ENCODE measurements at places on chromosomes 6 and 20.

GRCh38 chr6:6486595-6486994 lies 101.9 kb upstream of the LY86 start:
- DNase-seq: no peak

- no peak for DNase-seq
These were observed 117.0 kb downstream of the ANKRD60 start for GRCh38 chr20:58111310-58112016.

- no peak for DNase-seq
These were observed 149.9 kb downstream of the RALGAPA2 start for GRCh38 chr20:20562507-20562906.

- DNase-seq: no peak
These were observed 61.5 kb downstream of the REPS1 start for GRCh38 chr6:138926579-138926978.

- no peak for DNase-seq
These were observed 117.6 kb downstream of the PLCB1 start for GRCh38 chr20:8249634-8250033.

- DNase-seq: no peak
These were observed 534.1 kb downstream of the MMUT start for GRCh38 chr6:48928937-48929336.

DNA sequence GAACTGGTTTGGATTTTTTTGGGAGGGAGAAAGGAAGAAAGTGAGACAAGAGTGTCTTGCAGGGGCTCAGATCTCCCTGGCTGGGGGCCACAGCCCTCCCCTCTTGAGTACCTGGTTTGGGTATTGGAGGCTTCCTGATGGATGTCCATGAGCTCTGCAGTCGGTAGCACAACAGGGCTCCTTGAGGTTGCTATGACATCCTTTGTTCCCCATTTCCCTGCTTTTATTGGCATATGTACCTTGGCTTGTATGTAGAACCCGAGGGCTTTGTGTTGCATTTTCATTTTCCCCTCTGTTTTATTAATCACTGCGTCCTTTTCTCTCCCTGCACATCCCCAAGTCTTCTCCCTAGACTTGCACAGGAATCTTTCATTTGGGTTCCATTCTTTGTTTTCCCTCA lies 355.5 kb upstream of the TSHZ2 start:
- DNase-seq: peak; percentile 79

- DNase-seq: no peak
These were observed 110.3 kb downstream of the SLC35F1 start for GRCh38 chr6:118017301-118017848.

DNA sequence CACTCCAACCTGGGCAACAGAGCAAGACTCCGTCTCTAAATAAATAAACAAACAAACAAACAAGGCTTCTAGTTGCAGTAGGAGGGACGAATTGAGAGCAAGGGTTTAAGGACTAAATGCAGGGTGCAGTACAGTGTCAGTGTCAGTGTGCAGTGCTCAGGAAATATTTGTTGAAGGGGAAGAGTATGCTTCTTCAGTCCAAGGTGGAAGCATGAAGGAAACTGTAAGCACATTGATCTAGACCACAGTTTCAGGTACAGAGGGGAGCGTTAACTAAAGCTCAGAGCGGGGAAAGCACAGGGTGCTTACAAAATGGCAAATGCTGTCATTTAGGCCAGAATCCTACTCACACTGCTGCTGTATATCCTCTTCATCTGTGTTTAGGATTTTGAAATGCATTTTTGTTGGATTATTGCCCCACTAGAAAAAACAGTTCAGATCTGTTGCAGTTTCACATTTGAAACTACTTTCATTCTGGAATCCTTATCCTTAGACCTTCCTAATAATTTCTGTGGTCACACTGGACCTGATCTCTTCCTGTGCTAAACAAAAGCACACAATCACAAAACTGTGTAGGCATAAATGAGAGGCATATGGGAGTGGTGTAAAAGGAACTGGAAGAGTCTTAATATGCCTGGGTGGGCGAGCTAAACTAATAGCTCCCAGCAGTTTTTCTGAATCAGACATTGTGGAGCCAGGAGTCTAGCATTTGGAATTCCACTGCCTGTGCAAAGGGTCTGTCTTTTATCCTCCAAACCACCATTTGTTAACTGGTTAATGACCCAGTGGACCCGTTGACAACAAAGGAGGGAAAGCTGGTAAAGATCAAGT lies 41.4 kb downstream of the CBFA2T2 start:
- no peak for DNase-seq

DNA sequence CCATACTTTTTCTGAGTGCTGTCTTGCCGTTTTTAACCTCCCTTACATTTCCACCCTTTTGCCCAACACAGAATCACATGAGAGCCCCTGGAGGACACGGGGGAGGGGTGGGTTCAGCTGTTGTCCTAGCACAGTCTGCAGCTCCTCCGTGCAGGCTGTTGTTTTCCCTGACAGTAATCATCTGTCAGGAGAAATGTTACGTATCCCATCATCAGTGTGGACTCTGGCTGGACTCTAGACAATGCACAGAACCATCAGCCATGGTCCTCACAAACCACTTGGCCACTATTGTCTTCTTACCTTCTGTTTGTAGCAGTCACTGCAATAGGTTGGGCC lies 92.1 kb downstream of the RIN2 start:
- DNase-seq: no peak

DNA sequence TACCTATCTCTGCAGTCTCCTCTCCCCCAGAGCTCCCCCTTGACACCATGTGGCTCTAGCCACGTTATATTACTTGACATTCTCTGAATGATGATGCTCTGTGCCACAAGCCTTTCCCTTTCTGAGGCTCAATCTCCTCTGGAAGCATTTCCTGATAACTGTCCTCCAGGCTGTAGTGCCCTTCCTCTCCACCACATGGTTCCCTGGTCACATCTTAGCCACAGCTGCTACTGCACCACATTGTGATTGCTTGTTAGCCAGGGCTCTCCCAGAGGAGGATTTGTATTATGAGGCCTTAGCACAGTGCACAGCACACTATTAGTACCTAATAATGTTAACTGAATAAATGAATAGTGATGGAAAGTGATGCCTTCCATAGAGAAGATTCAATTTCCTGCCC lies 63.9 kb upstream of the RCAN2 start:
- no peak for DNase-seq

GRCh38 chr20:4512891-4513550 lies 208.7 kb upstream of the PRND start:
- no peak for DNase-seq

DNA sequence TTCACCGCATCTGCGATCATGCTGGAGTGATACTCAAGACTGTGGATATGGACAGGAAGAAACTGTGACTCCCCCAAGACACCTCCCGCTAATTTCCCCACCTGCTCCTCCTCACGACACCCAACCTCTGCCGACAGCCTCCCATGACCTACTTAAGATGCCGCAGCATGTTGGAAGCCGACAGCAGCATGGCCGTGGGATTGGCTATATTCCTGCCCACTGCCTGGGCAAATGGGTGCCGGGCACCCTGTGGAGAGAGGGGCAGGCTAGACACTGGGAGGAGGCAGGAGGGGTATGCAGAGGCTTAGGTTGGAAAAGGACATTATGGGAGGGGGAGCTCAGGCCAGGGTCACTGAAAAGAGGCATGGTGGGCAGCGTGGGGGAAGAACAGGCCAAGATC lies 4.5 kb downstream of the IDH3B start:
- no peak for DNase-seq

DNA sequence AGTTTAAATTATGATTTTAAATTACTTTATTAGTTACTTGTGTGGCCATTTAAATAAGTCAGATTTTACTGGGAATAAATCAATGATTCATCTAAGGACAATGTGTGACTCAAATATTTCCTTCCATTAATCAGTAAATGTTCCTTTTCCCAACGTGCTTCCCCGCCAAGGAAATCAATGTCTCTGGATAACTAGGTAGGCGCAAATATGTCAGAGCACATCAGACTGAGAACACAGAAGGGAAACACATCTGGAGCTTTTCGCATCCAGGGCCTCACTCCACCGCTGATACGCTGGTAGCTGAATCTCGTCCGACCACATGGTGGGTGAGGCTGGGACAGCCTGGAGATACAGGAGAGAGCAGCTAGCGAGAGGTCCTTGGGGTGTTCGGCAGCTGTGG lies 56.4 kb upstream of the RPS6KA2 start:
- DNase-seq: no peak

GRCh38 chr6:137845460-137845859 lies 21.6 kb upstream of the TNFAIP3 start:
- no peak for DNase-seq

GRCh38 chr6:142827991-142828390 lies 117.0 kb downstream of the HIVEP2 start:
- no peak for DNase-seq

GRCh38 chr6:74879976-74880375 lies 325.9 kb downstream of the COL12A1 start:
- DNase-seq: no peak

GRCh38 chr6:71336901-71337300 lies 48.3 kb downstream of the OGFRL1 start:
- DNase-seq: no peak

GRCh38 chr6:89984926-89985750 lies 90.9 kb downstream of the GJA10 start:
- DNase-seq: peak; percentile 53

GRCh38 chr6:137792160-137793033 lies 74.7 kb upstream of the TNFAIP3 start:
- DNase-seq: no peak

- DNase-seq: no peak
These were observed 104.7 kb upstream of the SGK1 start for GRCh38 chr6:134422426-134423231.

GRCh38 chr6:53679446-53679933 lies 13.9 kb upstream of the KLHL31 start:
- DNase-seq: peak; percentile 1

DNA sequence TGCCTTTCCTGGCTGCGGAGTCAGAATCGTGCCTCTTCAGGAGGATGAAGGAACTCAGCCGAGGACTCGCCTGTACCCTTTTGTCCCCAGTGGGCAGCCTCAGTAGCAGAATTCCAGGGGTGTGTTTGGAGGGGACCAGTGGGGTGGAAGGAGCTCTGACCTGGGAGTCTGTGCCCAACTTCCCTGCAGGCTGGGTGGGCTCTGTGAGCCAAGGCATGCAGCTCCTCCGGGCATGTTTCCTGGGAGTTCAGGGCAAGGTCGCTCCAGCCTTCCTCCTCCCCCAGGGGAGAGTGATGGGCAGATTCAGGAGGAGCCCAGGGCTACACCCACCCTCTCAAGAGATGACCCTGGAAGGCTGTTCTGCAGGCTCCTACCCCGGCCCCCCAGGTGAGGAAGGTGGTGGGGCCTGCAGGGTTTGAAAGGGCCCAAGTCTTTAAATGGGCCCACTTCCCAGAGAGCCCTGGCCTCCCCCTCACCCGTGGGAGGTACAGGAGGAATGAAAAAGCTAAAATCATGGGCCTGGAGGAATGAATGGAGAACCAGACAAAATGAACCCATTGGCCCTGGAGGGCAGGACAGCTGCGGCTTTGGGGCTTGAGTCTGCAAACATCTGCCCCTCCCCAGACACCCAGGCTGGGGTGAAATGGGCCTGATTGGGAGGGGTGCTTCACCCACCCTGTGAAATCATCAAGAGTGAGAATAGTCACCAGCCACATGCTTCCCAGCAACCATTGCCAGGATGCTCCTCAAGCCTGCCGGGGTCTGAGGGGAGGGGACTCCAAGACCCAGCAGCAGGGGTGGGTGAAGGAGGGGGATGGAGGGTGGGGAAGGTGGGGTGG lies 77.6 kb upstream of the PMEPA1 start:
- DNase-seq: no peak

- no peak for DNase-seq
These were observed 5.2 kb downstream of the CCN2 start for GRCh38 chr6:131945971-131946370.

DNA sequence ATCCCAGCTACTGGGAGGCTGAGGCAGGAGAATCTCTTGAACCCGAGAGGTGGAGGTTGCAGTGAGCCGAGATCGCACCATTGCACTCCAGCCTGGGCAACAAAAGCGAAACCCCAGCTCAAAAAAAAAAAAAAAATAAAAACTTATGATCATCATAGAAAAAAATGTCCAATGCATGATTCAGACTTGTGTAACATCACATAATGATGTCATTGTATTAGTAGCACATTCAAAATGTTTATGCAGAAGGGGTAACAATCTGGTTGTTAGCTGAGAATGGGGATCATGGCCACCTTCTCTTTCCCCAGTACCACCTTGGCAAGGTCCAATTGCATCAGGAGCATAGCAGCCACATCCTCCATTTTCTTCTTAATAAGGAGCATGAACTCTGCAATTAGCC lies 137.6 kb upstream of the MARCKS start:
- DNase-seq: no peak

DNA sequence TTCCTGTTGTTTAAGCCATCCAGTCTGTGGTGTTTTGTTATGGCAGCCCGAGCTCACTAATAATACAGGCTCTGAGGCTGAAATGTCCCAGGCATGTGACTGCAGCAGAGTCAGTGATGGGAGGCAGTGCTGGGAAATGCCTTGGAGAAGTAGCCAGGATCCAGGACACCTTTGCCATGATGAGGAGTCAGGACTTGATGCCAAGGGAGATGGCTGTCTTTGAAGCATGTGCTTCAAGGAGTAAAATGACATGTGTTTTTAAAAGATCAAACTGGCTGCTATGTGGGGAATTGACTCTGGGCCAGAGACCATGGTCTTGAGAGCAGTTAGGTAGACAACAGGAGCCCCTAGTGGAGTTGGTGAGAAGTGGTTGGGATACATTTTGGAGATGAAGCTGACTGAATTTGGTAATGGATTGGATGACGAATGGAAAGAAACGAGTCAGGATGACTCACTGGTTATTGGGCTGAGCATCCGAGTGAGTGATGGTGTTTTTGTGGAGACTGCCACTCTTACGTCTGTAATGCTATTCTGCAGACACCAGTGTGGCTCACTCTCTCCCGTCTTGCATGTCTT lies 322.2 kb downstream of the PLCB1 start:
- DNase-seq: no peak

DNA sequence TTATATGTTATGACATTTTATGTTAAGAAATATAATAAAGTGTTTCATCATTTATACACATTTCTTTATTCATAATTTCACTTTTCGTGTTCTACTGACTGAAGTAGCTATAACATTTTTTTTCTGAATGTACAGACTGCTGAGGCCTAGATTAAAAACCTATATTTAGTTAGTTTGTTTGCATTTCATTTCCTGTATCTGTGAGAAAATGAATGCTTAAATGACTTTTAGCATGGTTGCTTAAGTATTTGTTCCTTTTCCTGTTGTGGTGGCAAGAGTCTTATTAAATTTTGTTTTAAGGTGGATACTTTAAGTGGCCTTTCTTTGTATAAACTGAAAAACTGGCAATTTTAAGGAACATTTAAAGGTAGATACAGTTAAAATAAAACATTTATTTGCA lies 779.7 kb upstream of the MAN1A1 start:
- no peak for DNase-seq

GRCh38 chr6:44663860-44664634 lies 276.5 kb downstream of the CDC5L start:
- no peak for DNase-seq

- no peak for DNase-seq
These were observed 30.8 kb upstream of the HLA-DOA start for GRCh38 chr6:33040157-33040556.

DNA sequence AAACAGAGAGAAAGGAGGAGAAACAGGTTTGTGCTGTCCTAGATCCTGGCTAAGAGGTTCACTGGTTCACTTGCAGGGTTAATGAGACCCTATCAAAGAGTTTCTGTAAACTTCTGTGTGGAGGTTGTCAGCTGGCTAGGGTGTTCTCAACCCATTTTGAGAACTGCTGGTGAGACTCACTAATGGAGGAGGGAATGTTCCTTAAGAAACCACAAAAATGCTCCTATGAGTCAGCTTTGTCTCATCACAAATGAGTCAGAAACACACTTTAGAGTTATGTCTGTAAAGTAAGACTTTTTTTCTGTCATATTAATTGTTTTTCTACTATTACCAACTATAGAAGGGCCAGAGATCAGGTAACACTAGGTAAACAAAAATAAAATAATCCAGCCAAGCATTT lies 884.4 kb downstream of the PHF3 start:
- DNase-seq: no peak

GRCh38 chr6:2973676-2974075 lies 2.3 kb upstream of the SERPINB6 start:
- no peak for DNase-seq

Data from DMS153 (cell line).